ENCODE measurements at places on chromosomes 11 and 22.

DNA sequence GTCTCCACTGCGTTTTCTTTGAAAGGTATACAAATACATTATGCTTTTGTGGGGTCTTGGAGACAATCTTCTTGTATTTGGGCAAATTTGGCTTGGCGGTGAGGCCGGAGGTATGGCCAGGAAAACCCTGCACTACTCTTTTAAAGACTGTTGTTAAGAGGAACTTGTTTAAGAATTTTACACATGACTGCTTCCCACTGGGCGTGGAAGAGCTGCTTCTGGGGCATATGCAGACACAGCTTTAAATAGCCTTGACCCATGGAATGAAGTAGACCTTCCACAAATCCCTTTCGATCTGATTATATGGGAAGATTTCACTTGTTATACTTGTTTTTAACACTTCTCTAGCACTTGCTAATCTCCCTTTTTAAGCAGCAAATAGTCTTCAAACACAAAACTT is 453.6 kb downstream of the MN1 start:
- no peak overlapping the region for H3K4me3 ChIP-seq
- H3K27me3 ChIP-seq: no peaks in the 10 kb centered on the region
- DNase-seq: no peak
- H3K27ac ChIP-seq: no peak overlapping the region
- no peaks in the 10 kb centered on the region for H3K36me3 ChIP-seq
- H3K4me1 ChIP-seq: peaks cover 12% of the 10 kb centered on the region

DNA sequence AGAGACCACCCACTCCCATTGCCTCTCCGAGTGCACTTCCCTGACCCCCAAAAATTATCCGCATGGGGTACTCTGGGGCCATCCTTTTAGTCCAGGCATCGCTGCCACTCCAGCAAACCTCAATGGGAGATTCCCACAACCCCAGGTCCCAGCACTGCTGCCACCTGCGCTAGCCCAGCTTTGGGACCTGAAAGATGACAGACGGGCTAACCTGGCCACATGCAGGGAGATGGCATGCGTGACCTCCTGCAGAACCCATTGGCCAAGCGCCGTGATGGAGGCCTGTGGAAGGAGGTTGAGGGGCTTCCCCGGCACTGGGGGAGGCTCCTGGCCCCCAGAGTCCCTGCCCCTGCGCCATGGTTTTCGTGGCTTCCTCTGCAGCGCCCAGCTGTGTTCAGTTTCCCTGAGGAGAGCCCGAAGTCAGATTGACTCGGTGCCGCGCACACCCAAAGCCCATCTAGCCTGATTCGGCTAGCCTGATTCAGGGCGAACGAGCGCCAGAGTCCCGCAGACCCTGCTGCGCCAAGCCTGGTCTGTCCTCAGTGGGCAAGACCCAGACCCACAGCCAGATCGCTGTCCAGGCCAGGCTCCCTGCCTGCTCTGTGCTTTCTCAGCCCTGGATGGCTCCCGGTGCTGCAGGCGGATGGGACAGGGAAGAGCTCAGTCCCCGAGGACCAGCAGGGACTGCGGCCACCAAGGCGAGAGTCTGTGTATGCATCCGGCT is 751 bp upstream of the WNT7B start:
- peaks cover 30% of the 10 kb centered on the region for H3K4me1 ChIP-seq
- no peak overlapping the region for H3K27ac ChIP-seq
- peak overlapping the region; percentile 66 for H3K4me3 ChIP-seq
- DNase-seq: no peak

- H3K4me3 ChIP-seq: no peak overlapping the region
- no peaks in the 10 kb centered on the region for H3K36me3 ChIP-seq
- H3K27me3 ChIP-seq: no peaks in the 10 kb centered on the region
- DNase-seq: no peak
- peak overlapping the region; percentile 21 for H3K27ac ChIP-seq
These were observed 93.0 kb downstream of the APIP start for GRCh38 chr11:34823197-34823596.

- H3K27ac ChIP-seq: no peak overlapping the region
- peaks cover 12% of the 10 kb centered on the region for H3K4me1 ChIP-seq
- H3K4me3 ChIP-seq: no peak overlapping the region
- H3K36me3 ChIP-seq: no peaks in the 10 kb centered on the region
- peaks cover 1% of the 10 kb centered on the region for H3K27me3 ChIP-seq
- DNase-seq: no peak
These were observed 33.8 kb downstream of the TP53I11 start for GRCh38 chr11:44916801-44917385.

- no peaks in the 10 kb centered on the region for H3K27me3 ChIP-seq
- H3K4me1 ChIP-seq: peaks cover 27% of the 10 kb centered on the region
- H3K27ac ChIP-seq: peak overlapping the region; percentile 75
- DNase-seq: no peak
- no peaks in the 10 kb centered on the region for H3K36me3 ChIP-seq
- peak overlapping the region; percentile 17 for H3K4me3 ChIP-seq
These were observed 43.3 kb upstream of the EP300 start for GRCh38 chr22:41048791-41049717.

DNA sequence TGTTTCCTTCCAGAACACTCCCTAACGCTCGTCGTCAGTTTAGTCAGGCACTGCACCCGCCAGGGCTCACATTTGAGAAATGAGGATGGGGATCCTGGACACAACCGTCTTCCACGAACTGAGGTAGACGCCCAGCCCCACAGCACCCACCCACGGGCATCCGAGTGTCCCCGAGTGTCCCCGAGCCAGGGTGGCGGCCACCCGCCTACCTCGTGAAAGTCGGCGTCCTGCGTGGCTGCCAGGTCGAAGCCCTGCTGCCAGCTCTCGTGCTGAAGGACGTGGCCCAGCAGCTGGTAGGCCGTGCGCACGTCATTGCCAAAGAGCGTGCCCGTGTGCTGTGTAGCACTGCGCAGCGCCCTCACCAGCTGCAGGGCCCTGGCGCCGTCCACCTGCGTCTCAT is 53.6 kb downstream of the TRMU start:
- H3K27ac ChIP-seq: no peak overlapping the region
- peaks cover 10% of the 10 kb centered on the region for H3K4me1 ChIP-seq
- no peaks in the 10 kb centered on the region for H3K27me3 ChIP-seq
- no peak overlapping the region for H3K4me3 ChIP-seq
- H3K36me3 ChIP-seq: no peaks in the 10 kb centered on the region

DNA sequence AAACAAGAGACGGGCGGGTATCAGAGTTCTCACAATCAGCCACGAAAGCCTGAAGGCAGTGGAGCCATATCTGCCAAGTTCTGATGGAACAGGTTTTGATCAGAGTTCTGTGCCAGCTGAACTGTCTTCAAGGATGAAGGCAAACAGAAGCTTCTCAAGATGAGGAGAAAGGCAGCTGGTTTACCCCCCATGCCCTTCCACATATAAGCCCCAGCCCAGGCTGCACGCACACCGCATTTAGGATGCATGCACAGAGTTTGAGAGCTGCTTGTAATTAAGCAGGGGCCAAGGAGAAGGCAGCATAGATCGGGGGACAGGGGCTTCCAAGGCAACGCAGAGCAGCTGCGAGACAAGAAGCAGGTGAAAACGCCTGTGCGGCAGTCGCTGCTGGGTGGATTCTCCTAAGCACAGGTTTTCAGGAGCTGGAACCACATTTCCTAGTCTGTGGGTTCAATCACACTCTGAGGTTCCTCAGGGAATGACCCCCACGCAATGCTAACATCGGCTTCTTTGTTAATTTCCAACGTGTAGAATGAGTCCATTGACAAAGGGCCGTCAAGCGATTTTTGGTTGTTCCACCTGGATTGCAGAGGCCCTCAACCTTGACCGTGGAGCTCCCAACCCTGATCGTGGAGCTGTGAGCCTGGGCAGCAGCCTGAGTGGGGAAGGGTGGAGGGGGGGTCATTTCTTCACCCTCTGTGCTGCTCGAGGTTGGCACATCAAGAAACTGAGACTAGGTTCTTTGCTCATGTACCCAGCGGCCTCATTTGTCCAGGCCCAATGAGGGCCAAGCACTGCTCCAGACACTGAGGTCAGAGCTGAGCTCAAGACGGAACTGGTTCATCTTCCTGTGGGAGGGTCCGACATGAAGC is 81.7 kb upstream of the SHISAL1 start:
- H3K27me3 ChIP-seq: no peaks in the 10 kb centered on the region
- H3K36me3 ChIP-seq: no peaks in the 10 kb centered on the region
- no peak for DNase-seq
- H3K27ac ChIP-seq: no peak overlapping the region

DNA sequence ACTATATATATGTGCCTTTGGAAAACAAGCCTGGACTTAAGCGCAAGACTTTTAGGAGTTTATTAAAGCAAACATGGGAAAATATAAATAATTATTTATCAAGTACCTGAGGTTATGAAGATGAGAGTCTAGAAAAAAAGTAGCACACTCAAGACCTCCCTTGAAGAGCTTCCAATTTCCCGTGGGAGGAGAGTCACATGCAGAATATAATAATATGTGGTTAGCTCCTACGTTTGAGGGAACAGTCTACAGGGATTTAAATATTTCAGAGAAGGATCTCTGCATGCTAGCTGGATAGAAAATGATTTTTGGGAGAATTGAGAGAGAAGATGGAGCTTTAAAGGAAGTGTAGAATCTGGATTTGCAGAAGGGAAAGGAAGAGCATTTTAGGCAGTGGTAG is 183.8 kb downstream of the SWAP70 start:
- H3K4me3 ChIP-seq: no peak overlapping the region
- no peaks in the 10 kb centered on the region for H3K4me1 ChIP-seq
- no peaks in the 10 kb centered on the region for H3K36me3 ChIP-seq
- H3K27me3 ChIP-seq: no peaks in the 10 kb centered on the region

- H3K27ac ChIP-seq: no peak overlapping the region
- no peaks in the 10 kb centered on the region for H3K27me3 ChIP-seq
- H3K36me3 ChIP-seq: no peaks in the 10 kb centered on the region
- no peak overlapping the region for H3K4me3 ChIP-seq
- no peak for DNase-seq
These were observed 24.3 kb downstream of the KIAA0930 start for GRCh38 chr22:45216133-45217003.

GRCh38 chr11:69310934-69311766 is 17.2 kb downstream of the MYEOV start:
- H3K36me3 ChIP-seq: no peaks in the 10 kb centered on the region
- peaks cover 6% of the 10 kb centered on the region for H3K4me1 ChIP-seq
- H3K27me3 ChIP-seq: no peaks in the 10 kb centered on the region
- H3K27ac ChIP-seq: no peak overlapping the region
- DNase-seq: no peak

DNA sequence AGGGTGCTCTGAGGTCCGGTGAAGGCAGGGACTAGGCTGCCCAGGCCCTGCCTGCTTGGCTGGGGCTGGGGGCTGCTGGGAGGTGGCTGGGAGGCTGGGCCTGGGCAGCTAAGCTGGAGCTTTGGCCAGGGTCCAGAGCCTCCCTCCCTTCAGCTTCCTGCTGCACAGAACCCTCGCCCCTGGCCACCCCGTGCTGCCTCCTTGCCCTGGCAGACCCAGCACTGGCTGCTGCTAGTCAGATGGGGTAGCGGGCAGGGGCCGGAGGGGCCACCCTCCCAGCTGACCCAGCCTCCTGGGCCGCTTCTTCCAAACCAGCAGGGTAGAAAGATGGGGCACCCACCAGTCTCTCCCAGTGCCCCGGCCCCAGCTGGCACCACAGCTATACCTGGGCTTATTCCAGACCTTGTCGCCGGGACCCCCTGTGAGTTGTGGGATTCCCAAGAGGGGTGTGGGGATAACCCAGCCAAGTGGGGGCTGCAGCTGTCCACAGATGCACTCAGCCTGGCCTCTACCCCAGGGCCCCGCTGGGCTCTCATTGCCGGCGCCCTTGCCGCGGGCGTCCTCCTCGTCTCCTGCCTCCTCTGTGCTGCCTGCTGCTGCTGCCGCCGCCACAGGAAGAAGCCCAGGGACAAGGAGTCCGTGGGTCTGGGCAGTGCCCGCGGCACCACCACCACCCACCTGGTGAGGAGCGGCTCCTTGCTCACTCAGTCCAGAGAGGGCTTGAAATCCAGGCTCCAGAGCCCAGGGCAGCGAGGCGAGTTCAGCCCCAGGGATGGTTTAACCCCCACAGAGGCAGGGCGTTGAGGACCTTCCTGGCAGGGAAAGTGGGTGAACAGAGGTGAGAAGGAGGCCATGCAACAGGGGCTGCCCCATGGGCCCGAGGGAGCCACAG is at the start of gene SYT8:
Gene SYT8 (plus strand): TSS at position 212 of the 892 bp plus-strand sequence. CDS start 116 bp downstream, at position 328.
- H3K27me3 ChIP-seq: peaks cover 18% of the 10 kb centered on the region
- H3K4me3 ChIP-seq: peak within 1 kb of the TSS; percentile 41
- peaks cover 39% of the 10 kb centered on the region for H3K4me1 ChIP-seq
- peak within 1 kb of the TSS; percentile 83 for H3K27ac ChIP-seq

DNA sequence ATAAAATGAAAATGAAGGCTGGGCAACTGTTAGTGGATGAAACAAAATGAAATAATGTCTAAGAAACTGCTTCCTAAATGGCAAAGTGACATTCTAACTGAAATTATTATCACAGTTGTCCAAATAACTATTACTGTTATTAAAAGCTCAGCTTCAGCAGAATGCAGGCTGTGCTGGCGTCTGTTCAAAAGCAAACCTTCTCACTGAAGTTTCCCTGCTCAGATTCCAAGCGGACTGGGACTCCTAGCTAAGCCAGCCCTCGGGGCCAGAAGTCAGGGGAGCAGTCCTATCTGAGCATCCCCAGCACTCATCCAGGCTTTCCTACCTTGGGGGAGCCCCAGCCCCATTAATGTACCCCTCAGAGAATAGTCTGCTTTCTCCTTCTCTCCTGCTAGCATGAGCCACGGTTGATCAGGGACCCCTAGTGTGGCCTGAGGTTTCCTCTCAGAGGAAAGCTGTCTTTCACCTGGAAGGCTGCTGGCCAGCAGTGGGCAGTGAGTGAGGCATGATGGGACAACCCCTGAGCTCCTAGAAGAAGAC is 1167.3 kb downstream of the TBC1D22A start:
- no peaks in the 10 kb centered on the region for H3K27me3 ChIP-seq
- no peaks in the 10 kb centered on the region for H3K4me1 ChIP-seq
- no peak for DNase-seq
- no peak overlapping the region for H3K27ac ChIP-seq

- peaks cover 20% of the 10 kb centered on the region for H3K36me3 ChIP-seq
- H3K27ac ChIP-seq: no peak overlapping the region
- H3K4me1 ChIP-seq: no peaks in the 10 kb centered on the region
- H3K27me3 ChIP-seq: no peaks in the 10 kb centered on the region
These were observed 65.7 kb upstream of the APOA1 start for GRCh38 chr11:116903090-116903489.

- no peaks in the 10 kb centered on the region for H3K27me3 ChIP-seq
- no peak overlapping the region for H3K4me3 ChIP-seq
- DNase-seq: no peak
- H3K4me1 ChIP-seq: peaks cover 3% of the 10 kb centered on the region
- no peaks in the 10 kb centered on the region for H3K36me3 ChIP-seq
These were observed 88.7 kb downstream of the C11orf58 start for GRCh38 chr11:16827139-16827538.

- H3K27me3 ChIP-seq: no peaks in the 10 kb centered on the region
- no peak overlapping the region for H3K4me3 ChIP-seq
- H3K36me3 ChIP-seq: no peaks in the 10 kb centered on the region
- no peak overlapping the region for H3K27ac ChIP-seq
These were observed 11.6 kb downstream of the JAML start for GRCh38 chr11:118213201-118213600.

- peaks cover 84% of the 10 kb centered on the region for H3K4me1 ChIP-seq
- H3K27me3 ChIP-seq: no peaks in the 10 kb centered on the region
- H3K4me3 ChIP-seq: peak overlapping the region; percentile 69
- H3K36me3 ChIP-seq: peaks cover 60% of the 10 kb centered on the region
These were observed 3.6 kb downstream of the PIK3IP1 start for GRCh38 chr22:31288496-31289240.

- no peak for DNase-seq
- no peak overlapping the region for H3K4me3 ChIP-seq
- no peaks in the 10 kb centered on the region for H3K4me1 ChIP-seq
- H3K36me3 ChIP-seq: no peaks in the 10 kb centered on the region
- H3K27ac ChIP-seq: no peak overlapping the region
- no peaks in the 10 kb centered on the region for H3K27me3 ChIP-seq
These were observed 108.9 kb upstream of the CLMP start for GRCh38 chr11:123303924-123304323.

- H3K4me3 ChIP-seq: no peak overlapping the region
- DNase-seq: no peak
- H3K27ac ChIP-seq: no peak overlapping the region
- no peaks in the 10 kb centered on the region for H3K36me3 ChIP-seq
- H3K27me3 ChIP-seq: peaks cover 100% of the 10 kb centered on the region
These were observed 1.8 kb upstream of the SHISAL1 start for GRCh38 chr22:44314425-44315067.
